ENCODE measurements at places on chromosomes 5 and 9.

GRCh38 chr5:174900240-174900865 is 176.0 kb downstream of the MSX2 start:
- no peak for DNase-seq

GRCh38 chr5:109516390-109516789 is 106.6 kb upstream of the PJA2 start:
- no peak for DNase-seq

DNA sequence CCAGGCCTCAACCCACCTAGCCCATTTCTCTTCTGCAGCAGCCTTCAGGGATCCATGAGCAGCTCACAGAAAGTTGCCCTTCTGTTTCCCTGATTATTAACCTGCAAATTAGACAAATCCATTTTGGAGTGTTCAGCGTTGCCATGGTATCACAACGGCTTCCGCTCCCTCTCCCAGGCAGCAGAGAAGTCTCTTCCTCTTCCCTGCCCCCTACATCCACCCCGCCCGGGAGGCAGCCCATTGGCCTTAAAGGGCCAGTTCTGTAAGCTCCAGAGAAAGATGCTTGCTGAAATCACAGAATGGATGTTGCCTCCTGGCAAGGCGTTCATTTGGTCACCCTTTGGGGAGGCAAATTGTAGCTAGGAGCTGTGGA is 47.7 kb upstream of the BOD1 start:
- DNase-seq, result no peak

- no peak for DNase-seq
These were observed 26.4 kb downstream of the EHMT1 start for GRCh38 chr9:137645211-137645610.

- DNase-seq, result no peak
These were observed 193.0 kb downstream of the SPOCK1 start for GRCh38 chr5:137305971-137306602.

- DNase-seq, result no peak
These were observed 244.0 kb downstream of the ARHGAP26 start for GRCh38 chr5:143014017-143014651.

DNA sequence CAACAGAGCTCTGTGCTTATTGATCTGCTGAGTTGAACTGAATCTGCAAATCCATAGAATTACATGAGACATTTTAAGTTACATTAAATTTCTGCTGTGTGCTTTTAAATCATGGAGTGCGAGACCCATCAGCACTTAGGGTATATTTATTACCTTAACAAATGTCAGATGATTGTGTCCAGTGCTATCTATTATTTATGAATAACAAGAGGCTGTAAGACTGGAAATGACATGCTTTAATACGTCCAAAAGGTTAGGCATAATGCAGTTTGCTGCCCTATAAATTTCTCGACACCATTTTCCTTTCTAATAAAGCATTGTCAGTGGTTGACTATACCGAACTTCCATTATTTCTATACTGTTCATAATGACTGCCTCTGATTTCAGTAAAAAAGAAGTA is 117.6 kb downstream of the SEMA6A start:
- no peak for DNase-seq

DNA sequence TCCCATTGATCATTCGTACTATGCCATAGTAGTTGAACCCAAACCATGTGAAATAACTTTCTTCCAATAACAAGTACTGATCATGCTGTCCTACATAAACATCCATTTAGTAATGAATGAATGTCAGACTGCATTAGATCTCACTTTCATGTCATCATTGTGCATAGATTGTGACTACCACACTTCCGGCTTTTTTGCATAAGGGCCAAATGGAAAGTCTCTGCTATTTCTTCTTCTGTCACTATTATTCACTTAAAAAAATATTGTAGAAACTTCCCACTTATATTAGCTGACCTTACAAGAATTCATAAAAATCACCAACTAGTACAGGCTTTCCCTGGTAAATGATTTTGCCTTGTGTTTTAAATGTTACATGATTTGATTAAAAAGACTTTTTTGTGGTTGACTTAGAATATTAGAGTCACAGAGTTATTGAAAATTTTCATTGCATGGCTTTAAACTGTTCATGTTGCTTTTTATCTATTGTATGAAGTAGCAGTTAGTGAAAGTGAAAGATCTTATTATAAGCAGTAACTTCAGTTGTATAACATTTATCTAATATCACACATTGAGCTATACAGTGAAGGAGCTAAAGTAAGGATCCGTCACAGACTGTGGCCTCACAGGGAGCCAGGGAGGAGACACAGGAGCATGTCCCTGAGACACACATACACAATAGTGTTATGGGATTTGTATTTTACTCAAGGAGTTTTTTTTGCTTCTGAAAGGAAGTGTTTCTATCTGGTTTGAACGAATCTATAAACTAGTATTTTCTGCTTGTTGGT is 33.9 kb downstream of the LMNB1 start:
- DNase-seq, result no peak

DNA sequence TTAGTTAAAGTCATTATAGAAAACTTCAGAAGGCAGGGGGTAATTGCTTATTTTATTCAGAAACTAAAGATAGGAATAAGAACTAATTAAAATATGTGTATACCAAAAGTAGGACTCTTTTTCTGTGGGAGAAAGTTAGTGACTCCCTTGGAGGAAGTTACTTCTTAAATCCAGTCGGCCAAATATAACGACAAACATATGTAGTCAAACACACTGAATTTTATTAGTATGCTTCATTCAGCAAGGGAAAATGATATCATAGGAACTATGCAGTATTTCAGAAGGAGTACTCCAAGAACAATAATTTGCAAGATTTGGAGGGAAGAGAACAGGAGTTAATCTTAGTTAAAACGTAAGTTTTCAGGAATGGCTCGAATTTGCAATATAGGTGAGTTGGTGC is 432.6 kb downstream of the CYLC2 start:
- DNase-seq, result no peak

GRCh38 chr5:135399794-135400542 is 937 bp upstream of the MACROH2A1 start:
- DNase-seq, result no peak

DNA sequence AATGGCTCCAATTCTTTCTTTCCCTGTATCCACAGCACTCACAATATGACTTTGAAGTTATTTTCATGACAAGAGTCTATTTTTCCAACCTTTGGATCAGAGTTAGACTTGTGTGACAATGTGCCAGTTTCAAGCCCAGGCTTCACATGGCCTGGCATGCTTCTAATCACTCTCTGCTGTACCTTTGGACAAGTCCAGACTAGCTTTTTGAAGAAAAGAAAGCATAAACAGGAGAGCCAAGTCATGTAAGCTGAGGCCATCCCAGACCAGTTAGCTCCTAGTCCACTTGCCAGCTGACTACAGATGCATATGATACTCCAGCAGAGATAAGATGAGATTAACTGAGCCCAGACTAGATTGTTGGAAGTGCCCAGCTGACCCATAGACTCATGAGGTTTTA is 513.6 kb upstream of the C9orf72 start:
- no peak for DNase-seq

DNA sequence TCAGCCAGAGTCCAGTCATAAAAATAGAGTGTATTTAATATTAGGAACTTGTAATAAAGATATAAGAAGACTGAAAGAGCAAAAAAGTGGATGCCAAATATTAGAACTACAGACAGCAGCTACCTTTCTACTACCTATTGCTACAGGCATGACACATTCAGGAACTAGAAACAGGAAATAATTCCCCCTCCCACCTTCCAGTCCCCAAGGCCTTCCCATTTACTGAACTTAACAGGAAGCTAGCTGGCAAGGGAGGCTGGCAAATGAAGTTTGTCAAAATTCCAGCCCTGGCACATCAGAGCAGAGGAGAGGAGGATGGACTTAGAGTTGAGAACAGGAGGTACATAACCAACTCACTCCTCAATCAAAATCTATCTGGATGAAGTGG is 50.2 kb upstream of the RIC1 start:
- DNase-seq, result no peak

- DNase-seq, result no peak
These were observed 163.5 kb downstream of the SEMA6A start for GRCh38 chr5:116411101-116411571.

- no peak for DNase-seq
These were observed 2.5 kb downstream of the FAM163B start for GRCh38 chr9:133606708-133607025.

DNA sequence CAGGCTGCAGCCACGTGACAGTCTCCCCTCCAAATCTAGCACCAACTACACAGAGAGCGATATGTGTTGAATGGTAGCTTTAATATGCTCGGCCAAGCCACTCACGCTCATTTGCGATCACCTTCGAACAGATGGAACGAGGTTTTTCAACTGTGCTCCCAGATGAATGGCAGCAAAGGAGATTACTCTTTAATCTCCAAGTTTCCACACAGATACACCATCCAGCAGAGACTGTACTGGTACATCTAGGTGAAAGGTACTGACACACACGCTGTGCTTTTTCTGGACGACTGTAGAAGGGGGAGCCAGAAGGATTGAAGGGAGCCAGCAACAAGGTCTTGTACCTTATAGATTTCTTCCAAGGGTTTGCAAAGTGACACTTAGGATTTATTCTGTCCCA is 263.9 kb downstream of the NR3C1 start:
- DNase-seq, result no peak

GRCh38 chr5:9468060-9468388 is 77.9 kb downstream of the SEMA5A start:
- DNase-seq, result no peak

GRCh38 chr5:102231693-102232619 is 64.1 kb downstream of the SLCO4C1 start:
- no peak for DNase-seq
